SK-N-SH (cell line): ENCODE measurements at places on chromosomes 5 and 9.

DNA sequence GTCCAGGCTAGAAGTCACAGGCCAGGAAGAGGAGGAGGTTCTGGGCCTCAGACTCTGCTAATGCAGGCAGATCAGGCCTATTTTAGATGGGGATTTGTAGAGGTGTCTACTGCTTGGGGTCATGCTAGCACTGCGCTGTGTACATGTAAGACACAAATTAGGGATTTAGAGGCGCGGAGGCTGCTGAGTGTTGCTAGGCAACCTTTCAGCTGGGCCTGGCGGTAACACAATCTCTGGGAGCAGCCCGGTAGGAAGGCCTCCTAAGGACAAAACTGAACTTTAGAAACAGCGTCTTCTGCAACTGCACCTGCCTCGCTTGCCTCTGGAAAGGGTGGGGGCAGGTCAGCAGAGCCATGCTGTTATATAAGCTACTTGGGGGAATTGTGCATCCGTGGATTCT is 147.9 kb downstream of the MACROH2A1 start:
- no peak for DNase-seq

DNA sequence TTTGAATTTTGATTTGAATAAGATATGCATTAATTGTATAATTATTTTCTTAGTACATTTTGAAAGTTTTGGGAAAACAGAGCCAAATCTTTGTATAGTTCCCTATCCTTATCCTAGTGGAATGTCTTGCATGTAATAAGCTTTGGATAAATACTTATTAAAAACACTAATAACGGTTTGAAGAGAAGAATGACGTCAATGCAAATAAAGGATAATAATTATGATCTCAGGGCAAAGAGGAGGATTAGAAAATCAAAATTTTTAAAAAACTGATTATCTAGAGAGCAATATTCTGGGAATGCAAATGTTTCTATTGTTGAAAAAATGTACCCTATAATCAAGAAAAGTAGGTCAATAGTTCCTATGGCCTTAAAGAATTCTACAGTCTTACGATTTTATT is 22.1 kb downstream of the TYRP1 start:
- no peak for DNase-seq

- DNase-seq = no peak
These were observed 105.7 kb upstream of the ALDH1B1 start for GRCh38 chr9:38286766-38287165.

DNA sequence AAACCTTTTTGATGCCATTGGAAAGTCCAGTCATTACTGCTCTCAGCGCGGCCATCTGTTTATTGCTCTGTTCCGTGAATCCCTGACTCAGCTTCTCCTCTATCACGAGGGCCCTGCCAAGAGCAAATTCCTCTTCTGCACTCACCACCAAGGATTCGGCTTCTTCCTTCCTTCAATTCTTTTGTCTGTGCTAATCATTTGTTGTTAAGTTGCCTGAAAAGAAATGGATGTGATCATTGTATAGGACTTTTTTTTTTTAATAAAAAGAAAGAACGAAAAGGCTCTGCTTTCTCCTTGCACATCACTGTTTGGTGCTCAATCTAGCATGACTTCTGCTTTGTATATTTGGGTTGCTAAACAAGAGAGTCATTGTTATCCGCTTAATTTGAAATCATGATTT is 128.7 kb upstream of the PIK3R1 start:
- DNase-seq = no peak

GRCh38 chr5:152501294-152501693 is 96.2 kb upstream of the NMUR2 start:
- DNase-seq = no peak

DNA sequence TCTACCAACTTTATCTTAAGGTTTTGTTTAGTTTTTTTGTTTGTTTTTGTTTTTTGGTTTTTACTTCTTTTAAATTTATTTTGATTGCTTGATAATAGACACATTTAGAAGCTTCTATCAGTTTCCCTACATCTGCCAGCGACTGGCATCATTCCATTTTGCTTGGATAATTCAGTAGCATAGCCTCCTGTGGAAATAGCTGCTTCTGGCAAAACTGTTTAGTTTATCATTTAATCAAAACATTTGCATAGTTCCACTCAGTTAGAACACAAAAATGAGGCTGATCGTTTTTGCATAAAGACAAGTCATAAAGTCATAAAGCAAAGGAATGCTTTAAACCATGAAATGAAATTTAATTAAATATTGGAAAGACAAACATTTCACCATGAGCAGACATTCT is 133.7 kb upstream of the NFIL3 start:
- no peak for DNase-seq

- DNase-seq = no peak
These were observed 59.4 kb upstream of the NFIB start for GRCh38 chr9:14373336-14373666.

DNA sequence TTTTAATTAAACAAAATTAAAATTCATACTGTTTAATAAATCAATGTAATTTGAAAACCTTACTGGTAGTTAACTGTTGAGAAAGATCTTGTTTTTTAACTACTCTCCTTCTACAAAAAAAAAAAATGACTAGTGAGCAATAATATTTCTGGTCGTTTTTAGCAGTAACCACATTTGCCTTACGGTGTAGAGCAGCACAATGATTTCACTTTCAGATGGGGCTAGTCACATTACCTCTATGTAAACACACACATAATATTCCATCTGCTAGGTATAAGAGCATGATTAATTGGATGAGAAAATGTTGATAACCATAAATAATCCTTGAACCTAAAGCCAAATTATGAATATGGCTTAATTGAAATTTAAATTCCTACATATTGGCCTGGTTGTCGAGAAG is 198.1 kb downstream of the CHSY3 start:
- DNase-seq = no peak

DNA sequence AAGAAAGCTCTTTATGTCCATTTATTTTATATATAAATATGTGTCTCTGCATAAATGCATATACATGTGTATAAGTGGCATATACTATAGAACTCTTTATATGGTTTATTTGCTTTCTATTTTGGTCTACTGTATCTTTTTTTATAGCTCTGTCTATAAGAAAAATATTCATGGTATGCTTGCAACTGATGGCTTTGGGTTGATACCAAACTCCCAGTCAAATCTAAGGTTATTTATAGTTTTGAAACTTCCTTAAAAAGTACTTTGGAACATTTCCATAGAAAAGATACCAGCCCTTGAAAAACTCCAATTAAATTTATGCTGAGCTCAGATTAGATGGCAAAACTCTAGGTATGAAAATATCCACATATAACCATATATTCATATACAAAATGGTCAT is 120.0 kb upstream of the KLF9 start:
- DNase-seq = no peak

- no peak for DNase-seq
These were observed 81.9 kb downstream of the GPR21 start for GRCh38 chr9:123115146-123115913.

GRCh38 chr5:173778784-173779304 is 109.3 kb upstream of the CPEB4 start:
- DNase-seq = no peak

DNA sequence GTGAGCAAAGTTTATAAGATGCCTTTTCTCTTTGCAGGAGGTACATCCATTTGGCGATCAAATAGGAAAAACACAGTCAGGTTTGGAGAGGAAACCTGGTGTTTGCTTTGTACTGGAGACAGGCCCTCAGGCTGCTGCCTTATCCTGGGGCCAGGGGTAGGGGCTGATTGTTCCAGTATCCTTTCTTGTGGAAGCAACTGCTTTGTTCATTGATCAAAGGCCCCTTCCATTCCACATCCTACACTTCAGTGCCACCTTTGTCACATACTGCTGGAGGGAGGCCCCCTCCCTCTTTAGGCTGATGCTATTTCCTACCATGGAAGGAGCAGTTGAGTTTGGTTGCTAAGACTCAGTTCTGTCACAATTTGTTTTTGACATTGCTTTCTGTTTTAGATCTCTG is 778.1 kb downstream of the TLR4 start:
- DNase-seq = no peak

- DNase-seq = no peak
These were observed 135.5 kb downstream of the SEC61B start for GRCh38 chr9:99357575-99357974.

- no peak for DNase-seq
These were observed 318.4 kb downstream of the ARL15 start for GRCh38 chr5:53991942-53992341.

DNA sequence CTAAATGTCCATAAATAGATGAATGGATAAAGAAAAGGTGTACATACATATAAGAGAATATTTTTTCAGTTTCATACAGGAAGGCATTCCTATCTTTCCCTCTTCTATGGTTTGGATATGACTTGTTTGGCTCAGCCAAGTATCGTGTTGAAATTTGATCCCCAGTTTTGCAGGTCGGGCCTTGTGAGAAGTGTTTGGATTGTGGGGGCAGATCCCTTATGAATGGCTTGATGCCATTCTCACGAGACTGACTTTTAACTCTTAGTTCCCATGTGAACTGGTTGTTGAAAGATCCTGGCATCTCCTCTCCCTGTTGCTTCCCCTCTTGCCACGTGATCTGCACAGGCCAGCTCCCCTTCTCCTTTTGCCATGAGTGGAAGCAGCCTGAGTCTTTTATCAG is 421.1 kb upstream of the FTMT start:
- DNase-seq = no peak

GRCh38 chr5:56656846-56657726 is 158.3 kb upstream of the MAP3K1 start:
- DNase-seq = no peak

GRCh38 chr9:93376411-93376810 is 75.1 kb upstream of the FAM120A start:
- DNase-seq = no peak

DNA sequence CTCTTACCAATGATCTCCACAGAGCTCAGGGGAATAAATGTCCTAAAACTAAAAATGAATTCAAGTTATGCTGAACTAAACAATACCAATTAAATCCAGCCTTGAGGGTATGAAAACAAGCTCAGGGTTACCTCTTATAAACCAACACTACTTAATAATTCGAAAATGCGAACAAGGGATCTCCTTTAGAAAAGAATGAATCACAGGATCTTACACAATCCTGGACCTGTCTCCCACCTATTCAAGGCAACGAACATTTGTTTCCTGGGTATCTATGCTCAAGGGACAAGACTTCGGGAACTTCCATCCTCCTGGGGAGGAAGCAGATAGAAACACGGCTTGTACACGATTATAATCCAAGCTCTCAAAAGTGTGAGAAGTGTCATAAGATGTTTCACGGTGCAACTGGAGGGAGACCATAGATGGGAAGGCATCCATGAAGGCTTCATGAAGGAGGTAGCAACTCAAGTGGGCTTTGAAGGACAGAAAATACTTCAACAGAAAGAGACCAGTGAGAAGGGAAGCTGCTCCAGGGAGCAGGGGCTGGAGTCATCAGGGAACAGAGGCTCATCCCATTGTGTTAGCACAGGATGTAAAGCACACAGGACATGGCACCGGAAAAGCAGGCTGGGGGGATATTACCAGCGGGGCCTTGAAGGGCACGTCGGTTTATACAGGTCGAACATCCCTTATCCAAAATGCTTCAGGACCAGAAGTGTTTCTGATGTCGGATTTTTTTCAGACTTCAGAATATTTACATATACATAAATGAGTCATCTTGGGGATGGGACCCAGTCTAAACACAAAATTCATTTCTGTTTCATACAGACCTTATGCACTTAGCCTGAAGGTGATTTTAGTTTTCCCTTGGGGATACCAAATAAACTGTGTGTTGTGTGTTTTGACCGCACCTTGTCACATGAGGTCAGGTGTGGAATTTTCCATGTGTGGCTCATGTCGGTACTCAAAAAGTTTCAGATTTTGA is 87.4 kb downstream of the TLE1 start:
- no peak for DNase-seq

DNA sequence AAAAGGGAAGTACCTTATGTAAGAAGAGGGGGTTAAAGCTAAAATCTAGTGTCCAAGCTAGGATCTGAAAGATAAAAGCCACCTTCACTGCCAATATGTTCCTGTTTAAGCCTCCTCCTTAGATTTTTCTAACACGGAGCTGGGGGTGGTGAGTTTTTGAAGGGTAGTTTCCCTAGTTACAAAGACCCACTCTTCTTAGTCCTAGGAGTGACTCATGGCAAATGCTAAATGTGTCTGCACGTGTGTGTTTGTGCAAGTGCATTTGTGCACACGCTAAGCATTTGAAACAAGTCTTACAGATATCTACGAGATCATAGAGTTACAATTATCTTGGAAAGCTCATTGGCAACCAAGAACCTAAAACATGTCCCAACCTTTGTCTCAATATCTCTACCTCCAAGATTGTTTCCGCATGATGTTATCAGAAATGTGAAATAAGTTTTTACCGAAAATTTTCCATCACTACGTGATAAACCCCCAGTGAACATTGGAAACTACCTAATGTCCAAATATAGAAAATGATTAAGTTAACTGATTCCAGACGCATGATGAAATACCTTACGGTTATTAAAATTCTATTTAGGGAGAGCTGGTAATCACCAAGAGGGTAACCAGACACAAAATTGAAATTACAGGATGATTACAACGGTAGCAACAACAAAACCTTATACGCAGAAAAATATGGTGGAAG is 78.0 kb upstream of the HRH2 start:
- no peak for DNase-seq

- DNase-seq = no peak
These were observed 17.9 kb downstream of the MRNIP start for GRCh38 chr5:179840766-179841165.

DNA sequence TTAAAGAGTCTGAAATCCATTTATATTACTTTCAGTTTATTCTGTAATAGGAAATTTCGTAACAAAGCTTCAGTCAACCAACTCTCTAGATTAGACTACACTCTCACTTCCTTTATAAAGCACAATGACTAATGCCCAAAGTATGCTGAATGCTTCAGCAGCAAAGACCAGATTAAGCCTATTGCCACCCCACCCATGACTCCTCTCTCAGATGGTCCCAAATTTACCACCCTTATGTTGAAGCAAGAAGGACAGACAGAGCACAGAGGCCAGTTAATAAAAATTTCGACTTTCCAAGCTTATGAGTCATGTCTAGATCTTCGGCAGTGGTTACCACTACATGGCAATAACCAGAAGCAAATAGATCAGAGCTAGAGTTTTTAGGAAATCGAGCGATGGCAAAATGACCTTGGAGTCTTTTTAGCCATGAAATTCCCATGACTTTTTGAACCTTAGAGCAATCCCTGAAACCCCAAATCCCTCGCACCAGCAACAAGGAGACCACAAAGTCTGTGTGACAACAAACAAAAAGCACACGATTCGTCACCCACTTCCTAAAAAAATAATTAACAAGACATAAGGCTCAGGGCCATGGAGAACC is 287.8 kb upstream of the RASA1 start:
- no peak for DNase-seq
